ENCODE measurements at places on chromosomes 3 and 15.

DNA sequence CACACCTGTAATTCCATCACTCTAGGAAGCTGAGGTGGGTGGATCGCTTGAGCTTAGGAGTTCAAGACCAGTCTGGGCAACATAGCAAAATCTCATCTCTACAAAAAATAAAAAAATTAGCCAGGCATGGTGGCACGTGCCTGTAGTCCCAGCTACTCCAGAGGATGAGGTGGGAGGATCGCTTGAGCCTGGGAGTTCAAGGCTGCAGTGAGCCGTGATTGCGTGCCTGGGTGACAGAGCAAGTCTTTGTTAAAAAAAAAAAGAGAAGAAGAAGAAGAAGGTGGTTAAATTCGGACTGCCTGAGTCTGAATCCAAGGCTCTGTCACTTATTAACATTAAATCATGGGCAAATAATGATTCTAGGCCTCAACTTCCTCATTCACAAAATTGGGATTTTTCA, 51.0 kb downstream of the EOMES start:
- DNase-seq, result no peak

GRCh38 chr15:61038387-61038786, 190.7 kb downstream of the RORA start:
- DNase-seq, result no peak

DNA sequence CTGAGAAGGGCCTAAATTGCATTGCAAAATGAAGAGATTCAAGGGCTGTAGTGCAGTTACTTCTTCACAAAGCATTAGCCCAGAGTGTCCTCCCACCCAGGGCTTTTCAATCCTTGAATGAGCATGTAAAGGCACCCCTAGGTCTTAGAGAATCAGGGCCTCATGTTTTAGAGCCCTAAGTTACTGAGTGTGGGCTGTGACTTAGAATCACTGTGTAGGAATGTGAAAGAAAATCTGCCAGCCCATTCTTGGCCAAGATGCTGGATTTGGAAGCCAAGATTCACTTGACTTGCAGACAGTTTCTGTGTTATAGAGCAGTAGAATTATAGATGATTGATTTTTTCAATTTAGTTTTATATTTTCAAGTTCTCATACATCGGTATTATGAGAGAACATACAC, 153.2 kb downstream of the MYRIP start:
- no peak for DNase-seq

DNA sequence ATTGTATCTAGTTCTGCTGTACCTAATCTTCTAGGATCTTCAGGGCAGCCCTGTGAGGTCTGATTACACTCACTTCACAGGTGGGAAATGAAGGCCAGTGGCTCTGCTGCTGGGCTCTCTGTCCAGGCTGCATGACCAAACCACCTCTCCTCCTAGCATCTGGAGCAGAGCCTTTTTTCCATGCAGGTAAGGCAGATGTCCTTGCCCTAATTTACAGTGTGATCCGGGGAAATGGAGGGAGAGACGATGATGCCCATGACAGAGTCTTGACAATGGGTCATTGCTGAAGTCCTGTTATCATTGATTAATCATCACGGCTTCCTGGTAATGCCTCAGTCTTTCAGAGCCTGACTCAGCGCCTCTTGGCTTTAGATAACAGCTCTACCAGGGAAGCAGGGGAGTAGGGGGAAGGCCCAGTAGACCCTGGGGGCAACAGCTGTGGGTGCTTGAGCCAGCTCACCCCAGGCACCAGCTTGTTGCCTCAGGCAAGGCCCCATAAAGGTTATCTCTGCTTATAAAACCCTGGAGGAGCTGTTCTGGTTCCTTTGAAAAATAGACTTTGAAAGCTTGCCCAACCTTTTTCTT, 153.4 kb downstream of the GABRG3 start:
- DNase-seq, result no peak

- DNase-seq, result no peak
Observed at GRCh38 chr3:58391156-58391865, 42.3 kb downstream of the PDHB start.

DNA sequence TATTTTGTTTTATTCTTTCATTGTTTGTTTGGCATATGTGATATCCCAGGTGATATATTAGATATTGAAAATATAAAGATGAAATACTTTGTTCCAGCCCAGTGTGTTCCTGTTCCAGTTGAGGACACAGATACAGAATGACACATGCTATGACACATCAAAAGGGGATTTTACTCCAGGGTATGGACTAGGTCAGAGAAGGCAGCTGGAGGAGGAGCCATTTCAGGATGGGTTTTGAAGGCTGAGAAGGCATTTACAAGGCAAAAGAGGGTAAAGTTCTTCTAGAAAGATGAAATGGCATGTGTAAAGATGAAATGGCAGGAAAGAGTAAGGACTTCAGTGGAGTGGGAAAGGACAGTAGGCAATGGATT, 163.8 kb downstream of the ZIC1 start:
- no peak for DNase-seq

- no peak for DNase-seq
Observed at GRCh38 chr3:11601446-11602238, 42.1 kb downstream of the VGLL4 start.

DNA sequence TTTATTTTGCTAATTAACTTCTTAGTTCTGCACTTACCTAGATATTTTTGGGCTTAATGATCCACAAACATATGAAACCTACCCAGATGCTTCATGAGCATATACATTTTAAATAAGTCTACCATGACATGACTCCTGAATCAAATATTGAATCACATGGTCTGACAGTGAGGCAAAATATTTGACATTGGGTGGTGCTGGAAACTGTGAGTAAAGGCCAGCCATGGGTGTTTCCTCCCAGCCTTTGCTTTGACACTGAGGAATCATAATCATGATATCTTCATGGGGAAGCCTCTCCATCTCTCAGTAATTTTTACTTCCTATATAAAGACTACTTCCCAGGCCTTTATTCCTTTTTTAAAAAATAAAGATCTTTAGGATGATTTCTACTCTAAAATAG, 22.8 kb upstream of the SSR3 start:
- DNase-seq, result no peak

- no peak for DNase-seq
Observed at GRCh38 chr15:89766357-89767311, 9.5 kb upstream of the MESP2 start.

DNA sequence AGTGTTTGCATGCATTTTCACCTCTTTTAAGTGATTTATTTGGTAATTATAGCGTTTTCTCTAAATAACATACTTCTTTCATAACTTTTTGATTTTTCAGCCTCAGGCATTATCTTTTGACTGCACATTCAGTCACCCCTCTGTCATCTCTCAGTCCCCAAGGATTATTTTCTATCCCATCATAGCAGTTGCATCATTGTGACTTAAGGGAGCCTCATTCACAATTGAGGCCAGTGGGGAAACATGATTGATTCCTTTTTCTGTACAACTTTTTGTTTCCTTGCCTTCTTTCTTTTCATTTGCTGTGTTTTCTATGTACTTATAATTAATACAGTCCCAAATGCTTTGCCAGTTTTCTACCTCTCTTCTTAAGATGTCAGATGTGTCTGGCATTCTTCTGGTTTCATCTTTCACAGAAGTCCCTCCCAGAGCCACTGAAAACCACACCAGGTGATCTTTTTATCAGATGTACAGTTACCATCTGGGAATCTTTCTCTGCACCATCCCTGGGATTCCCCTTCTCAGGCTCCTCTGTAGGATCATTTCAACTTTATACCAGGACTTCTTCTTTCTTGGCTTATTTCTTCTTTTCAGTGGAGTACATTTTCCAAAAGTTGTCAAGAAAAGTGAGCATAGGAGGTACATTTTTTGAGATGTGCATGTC, 151.4 kb downstream of the RAP2B start:
- DNase-seq, result no peak

- no peak for DNase-seq
Observed at GRCh38 chr3:159632851-159633250, 355.8 kb upstream of the IL12A start.

GRCh38 chr15:50247819-50248655, 17.5 kb downstream of the HDC start:
- no peak for DNase-seq

- no peak for DNase-seq
Observed at GRCh38 chr3:69145688-69146087, 23.3 kb upstream of the LMOD3 start.

DNA sequence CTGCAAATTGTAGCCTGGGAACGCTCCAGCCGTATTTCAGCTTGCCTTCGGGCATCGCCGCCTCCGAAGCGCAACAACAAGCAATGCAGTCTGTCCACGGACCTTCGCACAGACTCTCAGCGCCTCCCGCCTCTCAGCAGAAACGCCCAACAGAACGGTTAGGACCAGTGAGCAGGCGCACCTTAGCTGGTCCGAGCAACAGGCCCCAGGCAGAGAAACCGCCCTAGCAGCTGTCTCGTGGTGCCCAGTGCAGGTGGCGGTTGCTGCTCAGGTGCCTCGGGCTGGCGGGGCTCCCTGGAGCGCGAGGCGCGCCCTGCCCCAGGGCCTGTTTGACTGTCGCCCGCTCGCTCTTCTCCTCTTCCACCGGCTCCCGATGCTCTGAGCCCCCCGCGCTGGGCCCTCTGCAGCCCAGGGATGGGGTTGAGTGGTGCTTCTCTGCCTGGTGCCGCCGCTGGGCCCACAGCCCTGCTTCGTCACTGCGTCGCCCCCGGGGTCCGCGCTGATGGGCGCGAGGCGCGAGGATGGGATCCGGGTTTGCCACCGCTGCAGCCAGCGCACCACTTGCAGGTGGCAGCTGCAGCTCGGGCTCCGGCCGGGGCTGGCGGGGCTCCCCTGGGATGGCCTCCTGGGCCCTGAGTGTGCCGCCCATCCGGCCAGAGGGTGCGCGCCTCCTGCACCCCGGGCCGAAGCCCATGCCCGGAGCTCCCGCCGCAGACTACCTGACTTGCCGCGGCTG, 268.4 kb upstream of the FRG2C start:
- no peak for DNase-seq

- DNase-seq, result no peak
Observed at GRCh38 chr3:155944081-155944480, 73.6 kb downstream of the GMPS start.

DNA sequence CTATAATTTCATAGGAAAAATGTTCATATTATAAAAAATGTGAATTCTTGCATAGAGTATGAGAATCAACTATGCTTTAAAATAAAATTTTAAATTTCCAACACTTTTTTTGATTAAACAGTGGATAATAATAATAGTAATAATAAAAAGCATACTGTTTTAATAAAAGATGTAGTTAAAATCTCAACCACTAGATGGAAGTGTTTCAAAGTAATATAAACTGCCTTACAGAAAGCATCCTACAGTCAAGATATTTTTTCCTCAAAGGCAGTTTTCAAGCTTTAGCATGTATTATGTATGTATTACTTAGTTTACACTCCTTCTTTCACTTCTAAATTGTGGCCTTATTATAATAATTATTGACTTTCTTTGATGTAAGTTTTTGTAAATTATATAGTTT, 217.5 kb downstream of the CHL1 start:
- DNase-seq, result no peak

GRCh38 chr3:139521144-139521543, 18.4 kb downstream of the RBP1 start:
- no peak for DNase-seq

Measured in Panc1 (cell line).